Prostate gland (tissue), 2 donors: ENCODE measurements at places on chromosomes 7 and 10.

- no peak for DNase-seq
Observed at GRCh38 chr7:50068026-50068425, 25.0 kb downstream of the ZPBP start.

DNA sequence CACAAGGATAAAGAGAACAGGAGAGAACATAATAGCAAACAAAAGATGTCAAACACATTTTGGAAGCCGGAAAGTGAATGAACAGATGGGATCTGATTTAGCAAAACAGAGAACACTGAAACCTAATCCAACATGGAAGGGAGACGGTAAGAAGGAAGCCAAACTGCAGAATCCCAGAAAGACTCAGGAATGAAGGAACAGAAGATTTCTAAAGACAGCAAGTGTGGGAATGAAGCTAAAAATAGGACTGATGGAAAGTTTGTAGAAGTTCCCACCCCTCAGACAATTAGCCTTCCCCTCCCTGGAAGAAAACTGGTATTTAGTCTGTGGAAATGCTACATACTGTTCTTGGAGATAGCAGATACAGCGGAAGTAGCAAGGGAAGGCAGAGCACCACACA, 40.8 kb downstream of the SLC16A12 start:
- no peak for DNase-seq

GRCh38 chr10:6274040-6274439, 71.3 kb downstream of the PFKFB3 start:
- DNase-seq: no peak

- DNase-seq: no peak
Observed at GRCh38 chr10:101901340-101901739, 57.7 kb upstream of the KCNIP2 start.

GRCh38 chr10:89664203-89664602, 19.2 kb upstream of the PANK1 start:
- no peak for DNase-seq

DNA sequence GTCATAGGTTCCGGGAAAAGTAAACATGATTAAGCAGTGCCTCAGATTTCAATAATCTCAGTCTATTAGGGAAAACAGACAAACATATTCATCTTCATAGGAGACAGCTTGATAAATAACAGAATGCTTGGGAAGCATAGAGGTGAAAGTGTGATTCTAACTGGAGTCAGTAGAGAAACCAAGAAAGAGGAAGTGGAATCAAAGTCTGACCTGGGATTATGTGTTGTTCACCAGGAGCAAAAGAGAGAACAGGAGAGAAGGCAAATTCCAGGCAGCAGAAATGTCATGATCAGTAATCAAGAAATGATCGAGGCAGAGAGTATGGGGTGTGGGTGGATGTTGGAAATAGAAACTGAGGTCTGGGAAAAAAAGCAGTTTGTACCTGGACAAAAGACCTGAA, 43.7 kb downstream of the DGKB start:
- DNase-seq: no peak

GRCh38 chr10:55837273-55837672, 523.8 kb downstream of the ZWINT start:
- no peak for DNase-seq

DNA sequence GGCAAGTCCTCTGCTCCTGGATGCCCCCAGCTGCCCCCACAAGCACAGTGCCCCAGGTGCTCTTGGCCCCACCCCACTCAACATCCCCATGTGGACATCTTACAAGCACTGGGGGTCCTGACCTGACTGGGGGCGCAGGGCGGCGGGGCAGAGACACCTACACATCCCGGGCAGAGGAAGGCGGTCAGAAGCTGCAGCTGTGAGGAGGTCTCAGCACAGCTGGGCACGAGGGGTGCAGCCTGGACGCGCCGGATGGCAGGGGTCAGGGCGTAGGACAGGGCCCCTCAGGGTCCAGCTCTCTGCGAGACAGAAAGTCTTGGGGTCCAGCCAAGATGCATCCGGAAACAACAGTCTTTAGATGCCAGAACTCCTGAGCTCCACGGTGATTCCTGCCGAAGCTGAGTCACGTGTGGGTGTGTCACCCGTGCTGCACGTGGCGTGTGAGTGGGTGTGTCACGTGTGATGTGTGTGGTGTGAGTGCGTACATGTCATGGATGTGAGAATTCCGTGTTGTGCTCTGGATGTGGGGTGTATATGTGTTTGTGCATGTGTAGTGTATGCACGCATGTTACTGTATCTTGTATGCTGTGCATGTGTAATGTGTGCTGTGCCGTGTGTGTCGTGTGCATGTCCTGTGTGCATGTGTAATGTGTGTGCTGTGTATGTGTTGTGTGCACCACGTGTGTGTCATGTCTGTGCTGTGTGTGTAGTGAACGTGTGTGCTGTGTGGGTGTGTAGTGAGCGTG, 5.1 kb downstream of the VENTX start:
- no peak for DNase-seq

DNA sequence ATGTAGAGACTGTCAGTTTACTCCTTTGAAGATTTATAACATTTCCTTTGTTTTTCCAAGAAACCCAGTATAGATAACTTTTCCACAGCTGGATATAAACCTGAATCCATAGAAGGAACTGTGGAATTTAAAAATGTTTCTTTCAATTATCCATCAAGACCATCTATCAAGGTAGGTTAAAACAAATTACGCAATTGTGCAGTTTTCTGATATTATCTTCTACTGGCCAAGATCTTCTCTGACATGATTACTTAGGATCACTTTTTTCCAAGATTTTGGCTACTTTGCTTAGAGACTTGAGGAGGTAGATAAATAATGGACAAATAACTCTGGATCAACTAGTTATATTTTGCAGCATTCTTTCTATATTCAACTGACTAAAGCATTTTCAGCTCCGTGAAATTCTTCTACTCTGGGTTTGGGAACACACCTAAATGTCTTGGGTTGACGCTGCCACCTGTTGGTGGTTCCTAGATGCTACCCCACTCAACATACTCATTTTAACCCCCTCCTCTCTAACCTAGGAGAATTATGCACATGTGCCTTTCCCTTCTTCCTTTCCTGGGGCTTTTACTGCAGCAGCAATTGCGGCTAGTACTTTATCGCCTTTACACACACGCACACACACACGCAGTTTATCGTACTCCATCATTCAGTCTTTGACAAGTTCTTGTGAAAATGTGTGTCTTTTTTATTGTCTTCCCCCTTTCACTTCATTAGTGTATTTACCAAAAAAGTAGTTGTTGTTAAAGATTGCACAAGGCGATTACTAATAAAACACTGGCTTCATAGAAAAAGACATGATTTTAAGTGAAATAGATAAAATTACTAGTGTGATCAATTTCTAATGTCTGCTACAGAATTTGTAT, 32.7 kb downstream of the ABCB5 start:
- no peak for DNase-seq

DNA sequence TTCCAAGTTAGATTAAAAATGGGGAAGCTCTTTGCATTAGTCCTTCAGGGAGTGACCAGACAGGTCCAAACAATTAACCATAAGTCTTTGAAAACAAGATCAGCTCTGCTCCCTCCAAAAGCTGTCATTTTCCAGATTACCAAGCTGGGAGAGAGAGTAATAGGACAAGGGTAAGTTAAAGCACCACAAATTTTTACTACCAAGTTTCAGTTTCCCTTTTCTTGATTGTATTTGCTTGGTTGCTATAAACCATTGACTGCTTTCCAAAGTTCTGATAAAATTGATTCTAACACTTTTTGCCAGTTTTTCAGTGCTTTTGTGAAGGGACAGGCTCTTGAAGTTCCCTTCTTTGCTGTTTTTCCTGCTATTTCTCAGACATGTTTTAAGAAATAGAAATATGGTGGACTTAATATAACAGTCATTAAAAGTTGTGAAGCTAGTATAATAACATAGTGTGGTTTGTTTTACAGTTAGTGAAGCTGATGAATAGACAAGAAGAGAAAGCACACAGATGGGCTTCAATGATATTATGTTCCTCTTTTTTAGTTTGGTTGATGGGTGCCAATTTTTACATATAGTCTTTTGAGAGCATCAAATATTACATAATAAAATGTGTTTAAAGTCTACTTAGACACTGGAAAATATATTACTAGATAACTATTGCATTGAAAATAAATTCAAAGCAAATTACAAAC, 40.0 kb upstream of the ZNF365 start:
- no peak for DNase-seq

GRCh38 chr10:6659451-6659850, 79.4 kb upstream of the PRKCQ start:
- no peak for DNase-seq

- no peak for DNase-seq
Observed at GRCh38 chr10:128087146-128087883, 38.9 kb downstream of the MKI67 start.

- DNase-seq: no peak
Observed at GRCh38 chr7:132394283-132395198, 181.7 kb downstream of the PLXNA4 start.
